Activated T-helper 1 cell treated with Interleukin-2 at 50 U/mL for 16 hours (primary cell): ENCODE measurements at places on chromosomes 1 and 21.
A peak's percentile ranks its signal among the peaks of the same experiment; 100 is the strongest.

DNA sequence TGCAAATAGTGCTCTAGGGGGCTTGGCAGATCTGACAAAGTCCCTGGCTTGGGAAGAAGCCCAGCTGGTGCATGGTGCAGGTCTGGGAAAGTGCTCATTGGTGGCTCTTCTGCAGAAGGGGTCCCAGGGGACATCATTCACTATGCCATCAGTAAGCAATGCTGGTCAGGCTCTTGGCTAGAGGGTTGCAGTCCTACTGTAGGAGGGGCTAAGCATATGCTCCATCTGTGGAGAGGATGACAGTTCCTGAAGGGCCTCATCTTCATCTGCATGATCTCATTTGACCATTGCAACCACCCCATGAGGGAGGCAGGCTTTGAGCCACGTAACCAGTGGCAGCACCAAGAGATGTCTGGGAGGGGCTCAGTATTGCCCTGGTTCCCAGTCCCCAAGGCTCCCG, 31.5 kb upstream of the VASH2 start:
- no peak for DNase-seq

GRCh38 chr1:151980287-151981177, 13.1 kb downstream of the S100A10 start:
- no peak for DNase-seq

DNA sequence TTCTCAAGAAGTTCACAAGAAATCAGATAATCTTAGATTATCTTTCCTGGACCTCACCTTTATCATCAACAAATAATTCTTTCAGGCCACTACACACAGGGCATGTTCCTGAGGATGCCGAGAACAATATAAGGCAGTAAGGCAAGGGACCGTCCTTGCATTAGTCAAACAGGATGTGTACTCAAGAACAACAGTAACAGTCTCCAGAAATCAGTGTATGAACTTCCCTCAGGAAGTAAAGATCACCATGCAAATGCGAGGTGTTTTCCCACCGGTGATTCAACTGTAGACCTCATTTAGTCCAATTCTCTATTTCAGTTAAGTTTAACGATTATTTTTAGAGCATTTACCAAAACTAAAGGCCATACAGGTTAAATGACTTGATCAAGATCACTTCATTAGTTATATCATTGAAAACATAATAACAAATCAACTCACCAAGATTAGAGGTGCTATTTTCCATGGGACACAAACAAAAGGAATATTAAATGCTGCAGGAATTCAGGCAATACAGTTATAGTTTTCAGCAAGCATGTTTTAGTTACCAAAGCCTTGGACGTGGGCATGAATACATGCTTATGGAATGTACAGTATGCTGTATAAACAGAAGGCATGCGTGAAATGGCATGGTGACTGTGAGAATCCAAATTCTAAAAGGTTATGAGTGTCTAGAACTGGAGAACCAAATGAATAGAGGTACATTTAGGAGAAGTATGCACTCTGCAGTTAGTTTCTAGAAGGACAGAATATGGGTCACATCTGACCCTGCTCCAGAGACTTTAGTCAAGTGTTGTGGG, 145.2 kb downstream of the TNR start:
- no peak for DNase-seq

GRCh38 chr1:237981223-237981622, 90.5 kb upstream of the ZP4 start:
- DNase-seq: no peak

DNA sequence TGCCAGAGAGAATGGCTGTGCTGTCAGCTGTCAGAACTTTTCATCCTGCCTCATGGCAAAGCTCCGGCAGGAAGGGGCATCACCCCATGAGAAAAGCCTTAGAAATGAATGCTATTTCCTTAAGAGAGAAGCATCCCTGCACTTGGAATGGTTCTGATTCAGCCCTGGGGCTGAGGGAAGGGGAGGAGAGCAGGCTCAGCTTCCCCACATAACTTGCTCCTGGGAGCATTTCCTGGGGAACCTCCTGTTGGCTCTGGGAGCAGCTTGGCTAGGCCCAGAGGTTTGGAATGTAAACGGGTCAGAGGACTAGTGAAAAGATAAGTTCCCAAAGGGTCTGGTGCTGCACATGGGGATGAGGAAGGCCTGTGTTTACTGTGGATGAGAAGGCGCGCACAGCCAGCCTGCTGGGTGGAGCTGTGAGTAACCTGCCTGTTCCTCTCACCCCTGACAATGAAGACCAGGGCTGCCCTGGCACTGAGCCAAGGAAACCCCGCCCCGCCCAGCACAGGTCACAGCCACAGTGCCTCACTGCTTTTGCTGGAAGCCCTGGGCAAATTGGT, 5.0 kb downstream of the PRELP start:
- peak; percentile 29 for DNase-seq

DNA sequence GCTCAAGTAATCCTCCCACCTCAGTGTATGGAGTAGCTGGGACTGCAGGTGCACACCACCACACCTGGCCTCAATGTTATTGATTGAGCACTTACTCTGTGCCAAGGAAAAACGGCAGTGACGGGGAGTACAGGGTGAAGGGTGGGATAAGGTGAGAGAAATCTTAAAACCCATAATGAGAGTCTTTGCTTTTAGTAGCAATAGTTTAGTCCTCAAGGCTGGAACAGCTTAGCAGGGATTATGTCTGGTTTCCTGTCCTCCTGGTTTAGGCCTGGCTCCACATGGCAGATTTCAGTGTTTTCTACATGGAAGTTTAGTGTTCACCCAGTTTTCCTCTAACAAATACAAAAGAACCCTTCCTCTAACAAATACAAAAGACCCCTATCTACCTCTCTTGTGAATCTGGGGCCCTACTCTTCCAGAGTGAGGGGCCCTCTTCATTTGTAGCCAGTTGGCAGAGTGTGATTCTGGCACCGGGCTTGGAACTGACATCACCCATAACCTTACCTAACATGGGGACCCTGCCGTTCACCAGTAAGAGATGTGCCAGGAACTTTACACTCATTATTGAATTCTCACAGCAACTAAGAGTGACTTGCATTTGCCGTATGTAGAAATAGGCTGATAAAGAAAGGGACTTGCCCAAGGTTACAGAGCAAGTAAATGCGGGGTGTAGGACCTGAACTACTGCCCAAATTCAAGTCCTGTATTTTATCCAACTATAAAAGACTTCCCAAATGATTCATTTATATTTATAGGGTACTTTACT, 6.9 kb downstream of the ZNF691 start:
- DNase-seq: no peak

DNA sequence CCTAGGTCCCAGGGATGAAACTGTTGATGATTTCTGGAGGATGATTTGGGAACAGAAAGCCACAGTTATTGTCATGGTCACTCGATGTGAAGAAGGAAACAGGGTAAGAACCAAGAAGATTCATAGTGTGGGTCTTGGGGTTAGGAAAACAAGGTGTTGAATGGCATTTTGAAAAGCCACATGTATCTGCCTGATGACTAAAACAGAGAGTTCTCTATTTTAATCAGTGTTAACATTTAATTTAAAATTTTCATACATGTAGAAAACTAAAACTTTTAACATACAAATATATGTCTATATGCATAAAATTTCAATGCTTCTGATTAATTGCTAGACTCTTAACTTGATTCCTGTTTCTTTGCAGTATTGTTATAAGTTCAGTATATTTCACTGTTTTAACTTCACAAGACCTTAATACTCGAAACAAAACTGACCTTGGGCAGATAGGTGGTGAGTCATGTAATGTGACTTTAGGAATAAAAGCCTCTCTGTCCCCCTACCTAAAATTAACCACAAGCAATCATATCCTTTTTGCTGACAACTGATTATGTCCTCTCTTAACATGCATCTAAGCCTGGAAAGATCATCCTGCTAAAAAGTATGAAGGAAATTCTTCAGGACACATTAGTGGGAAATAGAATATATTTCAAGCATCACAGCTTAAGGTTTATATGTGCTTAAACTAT, 95.6 kb downstream of the PTPRC start:
- no peak for DNase-seq

DNA sequence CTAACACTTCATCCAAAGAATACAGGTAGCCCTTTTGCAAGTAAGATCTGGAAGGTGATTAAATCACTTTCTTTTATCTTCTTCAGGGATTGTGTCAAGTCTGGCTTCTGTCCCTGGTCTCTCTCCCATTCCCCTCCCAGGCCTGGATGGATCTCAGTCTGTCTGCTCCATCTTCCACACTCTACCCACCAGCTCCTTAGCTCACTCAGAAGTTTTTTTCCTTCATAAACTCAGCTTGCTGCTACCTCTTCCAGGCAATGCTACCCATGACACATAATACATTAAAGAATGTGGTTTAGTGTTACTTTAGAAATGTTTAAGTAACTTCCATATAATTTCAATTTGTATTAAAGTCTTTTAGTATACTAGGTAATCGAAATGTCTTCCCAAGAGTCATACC, 133.1 kb downstream of the AKT3 start:
- DNase-seq: no peak

DNA sequence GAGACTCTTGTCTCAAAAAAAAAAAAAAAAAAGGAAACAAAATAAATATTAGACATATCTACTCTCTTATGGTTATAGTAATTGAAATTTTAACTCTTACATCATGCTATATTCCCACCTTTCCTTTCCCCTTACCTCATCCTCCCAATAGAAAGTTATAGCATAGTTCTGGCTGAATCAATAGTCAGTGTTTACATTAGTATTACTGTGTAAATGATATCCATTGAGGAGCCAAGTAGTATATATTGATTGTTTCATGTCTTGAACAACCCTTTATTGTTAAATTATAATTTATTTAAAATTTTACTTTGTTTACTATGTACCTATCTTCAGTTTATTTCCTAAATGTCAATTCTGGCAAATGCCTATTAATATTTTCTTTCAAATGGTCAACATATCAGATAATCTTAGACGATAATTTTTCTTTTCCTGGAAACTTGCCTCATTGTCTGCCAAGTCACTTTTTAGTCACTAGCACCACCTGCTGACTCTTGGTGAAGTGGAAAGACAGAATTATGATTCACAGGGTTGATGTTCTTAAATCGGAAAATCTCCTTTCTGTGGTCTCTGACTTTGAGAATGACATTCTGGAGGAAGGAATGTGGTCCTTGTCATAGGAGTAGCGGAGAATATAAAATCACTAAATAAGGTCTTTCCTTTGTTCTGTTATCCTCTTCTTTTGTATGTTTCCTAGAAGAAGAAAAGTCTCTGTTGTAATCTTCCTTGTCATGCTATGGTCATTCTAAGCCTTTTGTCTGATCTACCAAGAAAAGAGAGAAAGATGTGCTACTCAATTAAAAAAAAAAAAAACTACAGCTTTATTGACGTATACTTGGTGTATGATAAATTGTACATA, 8.6 kb downstream of the HJV start:
- no peak for DNase-seq

GRCh38 chr21:45410865-45411809, 6.2 kb downstream of the COL18A1 start:
- no peak for DNase-seq

GRCh38 chr1:70994753-70995268, 52.8 kb downstream of the PTGER3 start:
- no peak for DNase-seq

DNA sequence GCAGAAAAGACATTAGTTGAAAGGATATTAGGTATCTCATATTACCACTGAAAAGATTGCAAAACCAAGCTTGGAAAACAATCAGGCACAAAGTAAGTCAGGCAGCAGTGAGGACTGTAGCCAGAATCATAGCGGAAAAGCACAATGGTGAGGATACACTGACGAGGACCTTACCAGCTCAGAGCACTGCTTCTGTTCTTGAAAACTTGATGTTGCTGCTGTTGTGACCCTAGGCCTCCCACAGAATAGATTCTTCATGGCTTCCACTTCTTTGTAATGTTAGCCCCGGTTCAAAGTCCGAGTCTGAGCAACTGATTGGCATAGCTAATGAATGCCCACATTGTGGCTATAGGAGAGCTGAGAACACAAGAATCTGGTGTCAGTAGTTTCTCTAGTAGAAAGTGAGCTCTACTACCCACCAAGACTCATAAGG, 45.2 kb upstream of the LRRC8C start:
- DNase-seq: no peak

- peak; percentile 38 for DNase-seq
Observed at GRCh38 chr1:92960395-92961130, 699 bp downstream of the DIPK1A start.

- DNase-seq: peak; percentile 9
Observed at GRCh38 chr1:25906644-25907300, 553 bp upstream of the STMN1 start.

DNA sequence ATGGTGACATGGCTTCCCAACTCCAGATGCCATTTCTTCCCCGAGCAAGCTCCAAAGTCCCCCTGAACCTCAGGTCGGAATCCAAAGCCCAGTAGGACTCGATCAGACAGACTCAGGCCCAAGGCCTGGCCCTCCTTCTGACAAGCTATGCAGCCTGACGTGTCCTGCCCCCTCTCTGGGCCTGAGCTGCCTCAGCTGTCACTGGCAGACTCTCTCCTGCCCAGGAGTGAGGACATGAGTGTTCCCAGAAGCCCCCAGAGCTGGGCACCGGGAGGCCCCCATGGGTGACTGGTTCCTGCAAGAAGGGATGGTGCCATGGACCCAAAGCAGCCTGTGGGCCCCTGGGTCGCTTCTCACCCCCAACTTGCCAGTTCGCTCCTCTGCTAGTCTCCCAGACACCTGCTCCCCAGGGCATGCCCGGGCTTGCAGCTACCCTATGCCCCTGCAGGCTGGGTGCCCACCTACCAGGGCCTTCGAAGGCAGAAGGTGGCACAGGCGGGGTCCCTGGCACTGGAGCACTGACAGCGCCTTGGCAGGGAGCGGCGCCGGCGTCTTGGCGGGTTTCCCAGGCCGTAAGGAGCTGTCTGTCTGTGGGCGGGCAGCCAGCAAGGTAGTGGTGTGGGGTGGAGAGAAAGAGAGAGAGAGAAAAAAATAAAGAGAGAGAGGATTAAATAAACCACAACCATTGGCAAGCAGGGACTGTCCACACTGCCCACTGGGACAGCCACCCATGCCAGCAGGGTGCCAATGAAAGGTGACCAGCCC, 2.3 kb downstream of the EDN2 start:
- DNase-seq: no peak

DNA sequence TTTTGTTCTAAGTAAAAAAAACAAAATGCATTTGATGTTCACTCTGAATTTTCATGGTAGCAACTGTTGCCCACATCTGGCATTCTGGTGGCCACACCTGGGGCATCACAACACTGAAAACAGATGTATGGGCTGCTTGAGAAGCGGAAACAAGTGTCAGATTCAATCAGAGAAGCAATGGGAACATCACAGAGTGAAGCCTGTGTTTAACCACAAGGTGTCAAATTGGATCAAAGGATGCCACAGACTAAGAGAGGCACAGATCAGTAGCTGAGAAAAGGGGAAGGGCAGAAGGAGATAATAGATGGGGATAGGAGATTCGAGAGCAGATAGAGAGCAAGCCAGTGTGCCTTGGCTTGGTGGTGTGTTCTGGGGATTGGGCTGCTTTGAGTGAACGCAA, 49.8 kb upstream of the MTF2 start:
- DNase-seq: no peak

GRCh38 chr1:230930986-230931385, 47.7 kb downstream of the TTC13 start:
- no peak for DNase-seq

DNA sequence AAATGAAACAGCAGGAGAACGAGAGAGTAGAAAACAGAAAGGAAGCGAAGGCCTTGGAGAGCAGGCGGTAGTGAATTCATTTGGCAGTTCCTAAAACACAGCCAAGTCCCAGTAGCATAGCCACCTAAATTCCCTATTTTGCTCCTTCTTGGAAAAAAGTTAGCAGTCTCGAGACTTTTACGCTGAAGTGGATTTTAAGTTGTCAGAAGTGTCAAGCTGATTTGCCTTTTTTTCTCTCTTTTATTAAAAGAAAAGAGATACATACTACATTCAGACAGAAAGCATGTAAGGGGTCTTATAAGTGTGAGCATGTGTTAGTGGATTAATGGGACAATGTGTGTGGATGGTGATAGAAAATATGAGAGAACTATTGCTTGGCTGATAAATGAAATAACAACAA, 19.2 kb downstream of the NFIA start:
- DNase-seq: no peak
